ENCODE measurements at places on chromosomes 3 and 15. TPM values are rescaled to one million over a fixed set of nuclear protein-coding genes. Genes with fewer than 3 reads are reported as not detected.

GRCh38 chr15:70354346-70354905 is 256.7 kb upstream of the TLE3 start:
- peaks cover 7% of the 10 kb centered on the region for H3K4me1 ChIP-seq
- no peak overlapping the region for H3K4me3 ChIP-seq
- no peaks in the 10 kb centered on the region for H3K36me3 ChIP-seq
- DNase-seq = no peak
- no peak overlapping the region for H3K27ac ChIP-seq
- H3K27me3 ChIP-seq = peaks cover 5% of the 10 kb centered on the region

DNA sequence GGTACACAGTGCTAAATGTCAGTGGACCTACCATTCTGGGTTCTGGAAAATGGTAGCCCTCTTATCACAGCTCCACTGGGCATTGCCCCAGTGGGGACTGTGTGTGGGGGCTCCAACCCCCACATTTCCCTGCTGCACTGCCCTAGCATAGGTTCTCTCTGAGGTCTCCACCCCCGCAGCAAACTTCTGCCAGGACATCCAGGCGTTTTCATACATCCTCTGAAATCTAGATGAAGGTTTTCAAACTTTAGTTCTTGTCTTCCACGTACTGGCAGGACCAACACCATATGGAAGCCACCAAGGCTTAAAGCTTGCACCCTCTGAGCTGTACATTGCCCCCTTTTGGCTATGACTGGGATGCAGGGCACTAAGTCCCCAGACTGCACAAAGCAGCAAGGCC is 788.2 kb upstream of the ALCAM start:
- no peak overlapping the region for H3K4me3 ChIP-seq
- H3K27ac ChIP-seq = no peak overlapping the region
- no peaks in the 10 kb centered on the region for H3K36me3 ChIP-seq
- DNase-seq = no peak
- H3K27me3 ChIP-seq = no peaks in the 10 kb centered on the region

DNA sequence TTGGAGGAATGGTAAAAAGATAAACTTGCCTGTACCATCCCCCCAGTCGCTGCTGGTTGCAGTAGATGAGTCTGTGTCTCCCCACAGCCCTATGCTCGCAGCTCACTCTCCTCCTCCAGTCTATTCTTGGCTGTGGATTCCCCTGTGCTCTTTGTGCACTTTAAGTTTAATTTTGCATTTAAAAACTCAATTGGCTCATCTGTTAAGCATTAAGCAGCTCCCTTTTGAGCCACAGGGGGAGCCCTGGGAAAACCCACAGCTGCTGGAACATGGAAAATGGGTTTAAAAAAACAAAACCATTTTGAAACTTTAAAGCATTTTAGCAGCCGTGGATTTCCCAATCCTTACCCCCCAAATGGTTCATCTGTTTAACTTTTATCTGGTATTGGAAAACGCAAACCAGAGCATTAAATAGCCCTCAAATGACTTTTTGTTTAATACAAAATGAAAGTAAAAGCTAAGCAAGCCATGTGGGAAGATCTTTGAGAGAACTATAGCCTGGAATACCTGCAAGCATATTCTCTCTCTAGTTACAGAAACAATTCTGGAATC is 536.9 kb downstream of the ZIC1 start:
- no peaks in the 10 kb centered on the region for H3K36me3 ChIP-seq
- H3K27ac ChIP-seq = no peak overlapping the region
- no peaks in the 10 kb centered on the region for H3K4me1 ChIP-seq
- H3K4me3 ChIP-seq = no peak overlapping the region
- no peaks in the 10 kb centered on the region for H3K27me3 ChIP-seq

GRCh38 chr3:112640930-112641801 is at the start of gene CCDC80:
CCDC80 (minus strand) TSS chr3:112641143; CDS start chr3:112639905, 1,238 bp downstream.
- no peaks in the 10 kb centered on the region for H3K36me3 ChIP-seq
- no peak within 1 kb of the TSS for H3K4me3 ChIP-seq
- H3K4me1 ChIP-seq = peaks cover 7% of the 10 kb centered on the region
- H3K27me3 ChIP-seq = no peaks in the 10 kb centered on the region
- H3K27ac ChIP-seq = peak within 1 kb of the TSS; percentile 17

DNA sequence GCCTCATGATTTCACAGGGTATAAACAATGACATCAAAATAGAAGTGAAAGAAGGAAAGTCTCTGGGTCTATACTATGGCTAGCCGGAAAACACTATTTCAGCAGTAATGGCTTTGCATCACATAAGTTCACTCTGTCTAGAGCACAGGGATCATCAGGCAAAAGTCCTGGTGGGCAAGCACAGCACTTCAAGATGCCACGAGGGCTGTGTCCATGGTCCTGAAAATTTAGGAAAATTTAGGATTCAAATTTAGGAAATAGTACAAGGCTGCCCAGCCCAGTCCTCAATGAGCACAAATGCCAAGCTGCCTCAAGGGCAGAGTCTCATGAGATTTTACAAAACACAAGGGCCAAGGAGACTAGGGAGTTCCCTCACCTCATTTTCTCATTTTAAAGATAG is 54.1 kb downstream of the RORA start:
- H3K4me1 ChIP-seq = no peaks in the 10 kb centered on the region
- no peak overlapping the region for H3K4me3 ChIP-seq
- H3K27me3 ChIP-seq = no peaks in the 10 kb centered on the region
- no peaks in the 10 kb centered on the region for H3K36me3 ChIP-seq
- no peak for DNase-seq

DNA sequence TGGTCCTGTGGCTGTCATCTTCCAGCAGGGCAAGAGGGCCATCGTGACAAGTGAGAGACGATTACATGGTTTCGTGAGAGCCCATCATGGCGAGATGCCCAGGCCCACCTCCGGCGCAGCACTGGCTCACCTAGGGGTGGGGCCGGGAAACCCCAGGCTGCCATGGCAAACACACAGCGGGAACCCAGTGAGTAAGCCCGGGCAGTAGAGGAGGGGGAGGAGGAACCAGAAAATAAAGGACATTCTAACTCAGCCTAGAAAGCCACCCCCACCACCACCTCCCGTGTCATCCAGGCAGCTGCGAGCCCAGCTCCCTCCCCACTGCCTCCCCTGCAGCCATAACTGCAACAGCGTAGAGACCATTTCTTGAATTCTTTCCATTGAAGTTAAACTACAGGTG is 52.3 kb downstream of the PCSK6 start:
- H3K27ac ChIP-seq = no peak overlapping the region
- no peak for DNase-seq
- no peak overlapping the region for H3K4me3 ChIP-seq

DNA sequence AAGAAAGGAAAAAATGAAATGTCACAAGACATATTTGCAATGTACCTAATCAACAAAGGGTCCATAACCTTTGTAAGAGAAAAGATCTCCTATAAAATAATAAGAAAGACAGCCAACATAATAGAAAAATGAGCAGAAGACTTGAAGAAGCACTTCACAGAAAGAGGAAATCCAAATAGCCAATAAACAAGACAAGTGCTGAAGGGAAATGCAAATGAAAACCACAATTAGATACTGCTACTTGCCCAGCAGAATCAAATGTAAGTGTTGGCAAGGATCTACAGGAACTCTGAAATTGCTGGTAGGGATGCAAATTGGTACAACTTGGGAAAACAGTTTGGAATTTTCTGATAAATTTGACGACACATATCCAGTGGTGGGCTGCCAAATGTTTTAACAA is 15.1 kb upstream of the TOPAZ1 start:
- H3K27me3 ChIP-seq = no peaks in the 10 kb centered on the region
- no peaks in the 10 kb centered on the region for H3K36me3 ChIP-seq
- H3K4me3 ChIP-seq = no peak overlapping the region

DNA sequence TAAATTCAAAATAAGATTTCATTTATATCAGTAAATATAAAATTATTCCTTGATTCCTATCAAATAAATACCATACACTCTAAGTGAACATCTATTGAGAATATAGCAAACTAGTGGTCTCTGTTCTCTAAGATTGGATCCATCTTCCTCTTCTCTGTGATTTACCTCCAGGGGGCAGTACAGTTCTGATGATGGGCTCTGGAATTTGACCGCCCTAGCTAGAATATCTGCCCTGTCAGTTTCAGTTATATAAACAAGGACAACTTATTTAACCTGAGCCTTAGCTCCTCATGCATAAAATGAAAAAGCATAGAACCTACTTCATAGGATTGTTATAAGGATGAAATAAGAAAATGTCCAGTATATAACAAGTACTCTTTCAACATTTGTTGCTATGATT is 171.1 kb upstream of the CCDC54 start:
- no peak overlapping the region for H3K4me3 ChIP-seq
- DNase-seq = peak; percentile 41
- no peak overlapping the region for H3K27ac ChIP-seq
- H3K36me3 ChIP-seq = no peaks in the 10 kb centered on the region

The ATP13A5 gene
- not detected for total RNA-seq

The LMCD1 gene
- total RNA-seq = not detected
